ENCODE measurements at places on chromosomes 5 and 9.
A peak's percentile ranks its signal among the peaks of the same experiment; 100 is the strongest.

- no peak for DNase-seq
Observed at GRCh38 chr9:17888066-17888465, 309.2 kb downstream of the SH3GL2 start.

DNA sequence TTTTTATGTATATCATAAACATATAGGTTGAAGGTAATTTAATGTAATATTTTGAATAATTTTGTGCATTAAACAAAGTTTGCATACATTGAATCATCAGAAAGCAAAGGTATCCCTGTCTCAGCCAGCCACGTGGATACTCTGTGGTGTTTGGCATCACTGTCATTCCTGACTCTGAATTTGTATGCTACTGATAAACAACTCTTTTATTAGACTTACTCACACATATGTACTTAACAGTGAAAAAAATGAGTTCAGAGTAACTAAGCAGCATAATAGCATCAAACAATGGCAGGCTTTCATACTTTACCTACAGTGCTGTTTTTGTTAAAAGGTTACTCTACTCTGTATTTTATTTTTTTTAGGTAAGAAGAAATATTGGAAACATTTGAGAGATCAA, 171.9 kb downstream of the COMMD10 start:
- no peak for DNase-seq

GRCh38 chr5:134994560-134995156, 27.0 kb downstream of the CATSPER3 start:
- DNase-seq: no peak

DNA sequence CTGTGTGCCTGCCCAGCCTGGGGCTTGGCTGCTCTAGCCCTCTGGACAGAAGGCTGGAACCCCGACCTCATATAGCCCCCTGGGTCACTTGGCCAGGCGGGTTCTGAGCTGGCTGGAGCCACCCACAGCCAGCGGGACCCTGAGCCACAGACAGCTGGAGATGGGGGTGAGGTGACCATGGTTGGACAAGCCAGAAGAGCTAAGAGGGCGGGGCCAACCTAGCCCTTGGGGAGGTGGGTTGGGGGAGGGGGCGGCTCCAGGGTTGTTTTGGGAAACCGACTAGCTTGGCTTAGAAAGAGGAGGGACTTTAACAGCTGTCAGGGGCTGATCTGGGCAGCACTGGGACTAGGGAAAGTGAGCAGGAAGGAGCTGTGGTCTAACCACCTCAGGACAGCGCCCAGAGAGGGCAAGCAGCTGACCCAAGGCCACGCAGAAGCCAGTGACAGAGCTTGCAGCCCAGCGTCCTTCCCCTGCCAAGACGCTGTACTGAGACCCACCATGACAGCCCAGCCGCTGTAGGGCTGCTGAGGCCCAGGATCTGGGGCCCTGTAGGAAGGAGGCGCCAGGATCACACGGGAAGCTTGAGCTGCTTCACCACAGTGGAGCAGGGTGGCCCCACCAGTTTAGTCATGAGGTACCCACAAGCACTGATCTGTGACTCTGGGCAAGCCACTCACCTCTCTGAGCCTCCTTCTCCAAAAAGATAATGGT, 2.2 kb downstream of the AIF1L start:
- DNase-seq: no peak

DNA sequence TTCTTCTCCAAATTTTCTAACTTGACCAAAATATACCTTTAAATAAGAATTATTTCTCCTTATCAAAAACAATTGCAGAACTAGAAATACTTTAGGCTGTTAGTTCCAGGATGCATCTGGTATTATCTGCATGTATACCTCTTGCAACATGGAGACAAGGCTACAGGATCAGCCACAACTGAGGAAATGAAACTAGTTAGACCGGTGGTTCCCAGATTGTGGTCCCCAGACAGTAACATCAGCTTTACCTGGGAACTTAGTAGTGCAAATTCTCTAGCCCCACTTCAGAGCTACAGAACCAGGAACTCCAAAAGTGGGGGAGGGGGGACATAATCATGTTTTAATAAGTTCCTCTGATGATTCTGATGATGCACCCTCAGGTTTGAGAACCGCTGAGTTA, 61.6 kb upstream of the C9orf72 start:
- DNase-seq: no peak

DNA sequence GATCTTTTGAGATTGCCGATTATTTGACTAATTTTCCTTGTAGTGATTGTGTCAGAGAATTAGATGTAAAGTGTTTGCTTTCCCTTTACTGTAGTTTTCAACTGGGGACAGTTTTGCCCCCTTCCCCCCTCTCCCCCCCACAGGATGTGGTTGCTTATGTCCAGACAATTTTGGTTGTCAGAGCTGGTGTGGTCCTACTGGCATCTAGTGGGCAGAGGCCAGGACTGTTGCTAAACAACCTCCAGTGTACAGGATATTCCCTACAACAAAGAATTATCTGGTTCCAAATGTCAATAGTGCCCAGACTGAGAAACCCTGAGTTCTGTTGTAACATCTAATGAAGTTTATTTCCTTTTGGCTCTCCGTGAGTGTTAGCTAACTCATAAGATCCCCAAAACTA, 20.0 kb downstream of the TMEFF1 start:
- DNase-seq: no peak

DNA sequence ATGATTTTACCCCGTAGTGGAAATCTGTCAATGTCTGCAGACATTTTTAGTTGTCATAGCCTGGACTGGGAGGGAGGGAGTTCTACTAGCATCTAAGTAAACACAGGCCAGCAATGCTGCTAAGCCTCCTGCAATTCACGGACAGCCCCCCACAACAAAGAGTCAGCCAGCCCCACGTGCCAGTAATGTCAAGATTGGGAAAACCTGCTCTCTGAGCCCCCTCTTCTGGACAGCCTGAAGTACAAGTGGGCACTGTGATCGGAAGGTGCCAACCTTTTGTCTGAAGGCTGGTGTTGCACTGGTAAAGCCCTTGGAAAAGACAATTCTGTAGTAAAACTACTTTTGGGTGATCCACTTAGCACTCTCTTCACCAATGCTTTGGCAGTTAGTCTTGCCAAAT, 154.5 kb downstream of the TARS1 start:
- no peak for DNase-seq

GRCh38 chr5:149399775-149400174, 20.7 kb upstream of the IL17B start:
- DNase-seq: no peak

GRCh38 chr9:8552732-8553131, 753.2 kb upstream of the DMAC1 start:
- no peak for DNase-seq

- peak; percentile 80 for DNase-seq
Observed at GRCh38 chr5:16271851-16272250, 92.3 kb upstream of the MARCHF11 start.

DNA sequence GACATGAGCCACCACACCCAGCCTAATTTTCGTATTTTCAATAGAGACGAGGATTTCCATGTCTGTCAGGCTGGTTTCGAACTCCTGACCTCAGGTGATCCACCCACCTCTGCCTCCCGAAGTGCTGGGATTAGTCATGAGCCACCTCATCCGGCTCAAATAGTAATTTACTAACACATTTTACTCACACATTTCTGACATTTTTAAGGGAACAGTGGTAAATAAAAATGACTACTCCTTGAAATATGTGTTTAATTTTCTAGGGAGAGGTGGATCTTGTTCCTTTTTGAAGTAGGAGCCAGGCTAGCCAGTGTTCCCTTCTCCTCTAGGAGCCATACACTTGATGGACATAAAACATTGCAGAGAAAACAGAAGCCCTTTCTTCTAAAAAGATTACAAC, 55.2 kb upstream of the ERBIN start:
- DNase-seq: no peak

- DNase-seq: no peak
Observed at GRCh38 chr9:24572406-24572805, 26.7 kb upstream of the IZUMO3 start.

DNA sequence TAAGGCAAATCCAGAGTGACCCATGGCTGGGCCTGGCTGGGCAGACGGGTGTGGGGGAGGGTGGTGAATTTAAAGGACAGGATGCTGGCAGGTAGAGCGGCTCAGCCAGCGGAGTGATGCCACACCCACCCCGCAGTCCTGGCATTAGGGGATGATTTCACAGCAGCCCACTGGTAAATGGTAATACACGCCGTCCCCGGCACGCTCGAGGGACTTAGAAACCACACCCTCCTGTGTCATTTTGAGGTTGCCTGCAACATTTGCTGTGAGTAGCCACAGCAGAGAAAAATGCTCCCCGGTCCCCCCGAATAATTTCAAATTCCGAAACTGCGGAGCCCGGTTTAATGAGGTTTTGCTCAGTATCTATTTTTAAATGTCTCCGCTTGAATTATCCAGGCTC, 71.3 kb upstream of the FCN2 start:
- no peak for DNase-seq

GRCh38 chr9:81847181-81847915, 80.9 kb upstream of the SPATA31D4 start:
- DNase-seq: no peak

GRCh38 chr5:1519631-1520210, 4.0 kb downstream of the LPCAT1 start:
- no peak for DNase-seq

- DNase-seq: no peak
Observed at GRCh38 chr9:68640421-68641089, 64.5 kb upstream of the PIP5K1B start.

- no peak for DNase-seq
Observed at GRCh38 chr9:131727184-131727759, 12.6 kb downstream of the RAPGEF1 start.

- no peak for DNase-seq
Observed at GRCh38 chr5:167903243-167903642, 388.2 kb upstream of the WWC1 start.

GRCh38 chr5:148794275-148794674, 32.1 kb upstream of the ADRB2 start:
- no peak for DNase-seq

DNA sequence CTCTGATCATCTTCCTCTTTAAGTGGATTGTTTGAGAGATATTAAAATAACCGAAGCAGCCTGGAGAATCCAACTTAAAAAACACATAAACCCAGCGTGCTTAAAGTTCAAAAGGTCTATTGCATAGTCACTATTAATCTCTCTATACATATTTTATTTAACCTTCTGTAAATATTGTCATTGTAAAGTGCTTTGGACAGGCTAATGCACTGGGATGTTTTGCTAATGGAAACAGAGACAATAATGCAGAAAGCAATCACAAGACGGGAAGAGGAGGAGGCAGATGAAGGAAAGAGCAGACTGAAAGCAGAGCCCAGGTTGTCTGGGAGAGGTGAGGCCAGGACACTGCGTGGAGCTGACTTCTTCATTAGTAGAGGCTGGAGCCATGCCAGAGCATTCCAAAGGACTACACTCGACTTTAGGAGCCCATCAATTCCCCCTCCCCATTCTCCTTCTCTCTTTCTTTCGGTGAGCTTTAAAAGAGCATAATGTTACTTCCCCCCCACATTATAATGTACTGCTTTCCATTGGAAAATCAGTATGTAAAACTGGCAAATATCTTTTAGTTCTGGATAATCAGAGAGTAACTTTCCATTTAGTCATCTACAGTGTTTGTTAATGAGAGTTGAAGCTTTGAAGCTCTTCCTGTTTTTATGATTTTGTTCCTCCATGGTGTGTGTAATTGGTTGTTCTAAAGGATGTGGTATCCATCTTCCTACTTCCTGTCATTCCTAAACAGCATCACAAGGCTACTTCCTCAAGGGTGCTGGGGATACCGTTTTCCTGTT, 307.3 kb upstream of the MPDZ start:
- DNase-seq: no peak

- DNase-seq: no peak
Observed at GRCh38 chr5:116971131-116971530, 396.5 kb upstream of the SEMA6A start.

- no peak for DNase-seq
Observed at GRCh38 chr5:23523998-23524397, 16.6 kb downstream of the PRDM9 start.

DNA sequence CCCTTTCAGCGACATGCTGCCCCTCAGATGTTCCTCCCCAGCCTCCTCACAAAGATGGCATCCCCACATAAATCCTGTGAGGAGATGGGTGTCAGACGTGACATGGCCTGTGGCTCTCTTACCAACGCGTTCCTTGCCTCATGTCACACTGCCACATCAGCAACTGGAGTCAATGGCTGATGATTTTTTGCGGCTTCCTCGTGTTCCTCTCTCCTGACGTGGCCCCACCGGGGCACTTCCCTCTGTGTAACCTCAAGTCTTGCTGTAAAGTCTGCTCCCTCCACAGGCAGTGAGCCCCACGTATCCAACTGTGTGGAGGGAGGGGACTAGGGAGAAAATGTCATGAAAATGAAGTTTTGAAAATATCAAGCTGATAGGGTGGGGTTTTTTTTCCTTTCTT, 53.2 kb upstream of the SHISAL2B start:
- no peak for DNase-seq

DNA sequence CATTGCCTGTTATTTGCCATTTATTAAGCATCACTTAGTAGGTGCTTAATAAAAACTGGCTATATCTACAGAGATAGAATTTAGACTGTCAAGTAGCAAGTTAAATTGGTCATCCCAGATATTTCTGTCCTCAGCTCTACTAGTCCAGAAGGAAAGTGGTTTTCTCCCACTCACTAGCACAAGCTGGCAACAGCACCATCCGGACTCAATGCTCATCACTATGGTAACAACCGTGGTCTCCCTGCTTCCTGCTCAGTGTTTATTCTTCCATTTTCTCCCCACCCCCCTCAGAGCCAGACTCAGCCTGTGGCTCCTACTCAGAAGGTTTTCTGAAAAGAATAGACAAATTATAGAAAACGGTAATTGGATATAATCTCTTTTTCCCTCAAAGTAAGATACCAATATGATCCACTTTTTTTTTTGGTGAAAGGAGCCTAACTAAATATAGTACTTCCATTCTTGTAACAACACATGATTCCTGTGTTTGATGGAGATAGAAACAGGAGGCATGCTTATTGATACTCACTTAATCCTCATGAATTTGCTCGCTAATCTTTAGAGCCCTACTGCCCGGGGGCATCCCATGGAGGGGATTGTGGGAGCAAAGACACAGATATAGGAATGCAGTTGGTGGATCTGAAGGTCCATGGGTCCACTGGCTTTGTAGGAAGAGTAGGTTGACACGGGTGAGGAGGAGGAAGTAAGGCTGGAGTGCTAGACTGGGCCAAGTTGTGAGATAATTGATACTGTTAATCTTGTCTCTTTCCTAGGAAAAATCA, 191.4 kb downstream of the MAN2A1 start:
- peak; percentile 4 for DNase-seq

DNA sequence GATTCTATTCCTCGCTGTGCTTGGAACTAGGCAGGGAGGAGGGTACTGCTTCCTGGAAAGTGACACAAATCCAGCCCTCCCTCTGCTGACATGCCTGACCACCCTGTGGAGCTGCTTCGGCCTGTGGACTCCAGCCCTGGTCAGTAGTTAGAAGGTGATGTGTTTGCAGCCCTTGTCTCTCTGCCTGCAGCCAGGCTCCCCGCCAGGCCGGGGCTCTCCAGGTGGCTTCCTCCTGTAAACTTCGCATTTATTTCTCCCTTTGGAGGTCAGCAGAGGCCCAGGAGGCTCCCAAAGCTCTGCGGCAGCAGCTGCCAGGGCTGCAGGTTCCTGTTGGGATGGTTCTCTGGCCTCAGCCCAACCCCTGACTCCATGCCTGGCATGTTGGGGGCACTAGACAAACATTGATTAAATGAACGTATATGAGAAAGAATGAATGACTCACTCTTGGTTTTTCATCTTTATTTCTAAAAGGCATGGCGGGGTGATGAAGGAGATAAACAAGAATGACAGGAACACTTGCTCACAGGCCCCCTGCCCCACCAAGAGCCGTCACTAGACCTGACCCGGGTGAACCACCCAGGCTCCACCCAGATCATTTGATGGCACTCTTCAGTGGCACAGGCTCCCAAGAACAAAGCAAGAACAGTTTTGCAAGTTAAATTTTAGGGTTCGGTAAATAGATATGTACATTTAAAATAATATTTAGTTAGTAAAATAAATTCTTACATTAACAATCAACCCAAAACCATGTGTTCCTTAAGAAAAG, 8.4 kb upstream of the IRX2 start:
- DNase-seq: no peak
